Adrenal gland (tissue), 19 donors: ENCODE measurements at places on chromosomes 16 and 17. TPM values are rescaled to one million over a fixed set of nuclear protein-coding genes. Genes with fewer than 3 reads are reported as not detected.

IGFALS gene
- 0.14 TPM for total RNA-seq

DNA sequence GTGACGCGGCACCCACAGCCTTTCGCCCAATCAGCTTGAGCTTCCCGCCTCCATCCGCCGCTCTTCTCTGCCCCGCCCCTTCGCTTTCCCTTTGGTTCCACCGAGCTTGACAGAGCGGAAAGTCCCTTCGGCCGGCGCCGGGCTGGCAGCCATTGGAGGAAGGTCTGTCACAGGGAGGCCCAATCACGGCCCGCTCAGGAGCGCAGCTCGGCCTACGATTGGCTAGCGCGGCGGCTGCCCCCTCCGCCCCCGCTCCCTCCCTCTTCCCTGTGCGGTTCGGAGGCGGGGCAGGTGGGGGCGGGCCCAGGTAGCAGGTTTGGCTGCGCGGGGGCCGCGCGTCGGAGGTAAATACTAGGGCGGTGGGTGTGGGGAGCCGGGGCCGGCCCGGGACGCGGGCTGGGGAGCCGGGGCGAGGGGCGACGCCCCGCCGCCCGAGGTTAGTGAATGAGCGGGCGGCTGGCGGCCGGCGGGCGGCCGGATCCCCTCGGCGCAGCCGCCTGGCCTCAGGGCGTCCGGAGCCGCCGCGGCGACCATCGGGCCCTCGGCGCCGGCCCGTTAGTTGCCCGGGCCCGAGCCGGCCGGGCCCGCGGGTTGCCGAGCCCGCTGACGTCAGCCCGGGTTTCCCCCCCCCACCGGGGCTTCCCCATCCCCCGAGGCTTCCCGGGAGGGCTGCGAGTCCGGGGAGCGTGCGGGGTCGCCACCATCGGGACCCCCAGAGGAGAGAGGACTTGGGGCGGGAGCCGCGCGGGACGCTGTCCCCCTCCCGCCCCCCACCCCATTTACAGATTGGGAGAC is at the start of gene CYLD:
CYLD (plus strand) TSS at position 306 of the 795 bp plus-strand sequence. CDS start 7,613 bp downstream, outside the sequence.
- DNase-seq = peak; percentile 100

DNA sequence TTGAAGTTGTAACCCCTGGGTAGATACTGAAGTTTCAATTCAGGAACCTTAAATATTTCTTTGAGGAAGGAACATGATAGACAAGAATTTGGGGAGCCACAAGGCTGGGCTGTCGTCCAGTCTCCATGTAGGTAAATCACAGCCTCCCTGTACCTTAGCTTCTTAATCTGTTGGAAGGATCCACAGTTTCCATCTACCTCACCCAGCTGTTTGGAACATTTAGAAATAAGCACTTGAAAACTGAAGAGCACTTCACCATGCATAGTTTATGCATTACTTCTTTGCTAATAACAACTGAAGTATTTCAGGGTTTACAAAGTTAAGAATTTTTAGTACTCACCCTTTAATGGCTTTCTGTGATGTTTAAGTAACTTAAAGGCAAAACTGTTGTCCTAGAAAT is 17.2 kb downstream of the TXNDC11 start:
- no peak for DNase-seq

GRCh38 chr17:53470626-53471025 is 352.1 kb upstream of the KIF2B start:
- no peak for DNase-seq

GRCh38 chr17:29346462-29346861 is 43.7 kb upstream of the TAOK1 start:
- DNase-seq = no peak
